ENCODE measurements at places on chromosomes 5 and 9. TPM values are rescaled to one million over a fixed set of nuclear protein-coding genes. Genes with fewer than 3 reads are reported as not detected.

GRCh38 chr5:120140501-120140900 lies 323.6 kb upstream of the PRR16 start:
- no peak overlapping the region for H3K4me3 ChIP-seq
- H3K4me1 ChIP-seq: no peaks in the 10 kb centered on the region
- no peak overlapping the region for H3K27ac ChIP-seq
- no peaks in the 10 kb centered on the region for H3K36me3 ChIP-seq
- no peaks in the 10 kb centered on the region for H3K27me3 ChIP-seq
- DNase-seq: no peak

DNA sequence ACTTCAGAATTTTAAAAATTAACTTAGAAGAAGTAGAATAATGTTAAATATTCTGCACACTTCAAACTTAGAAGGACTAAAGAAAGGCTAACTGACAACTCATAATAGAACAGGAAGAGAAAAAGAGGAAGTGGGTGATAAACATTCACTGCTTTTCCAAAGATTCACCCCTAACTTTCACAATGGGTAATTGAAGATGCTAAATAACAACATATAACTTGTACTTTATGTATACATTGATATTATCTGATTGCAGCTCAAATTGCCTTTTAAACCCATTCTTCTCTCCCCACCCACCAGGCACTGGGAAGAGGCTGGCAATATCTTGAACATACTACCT lies 376.6 kb downstream of the EFNA5 start:
- H3K36me3 ChIP-seq: no peaks in the 10 kb centered on the region
- H3K27ac ChIP-seq: no peak overlapping the region
- no peak overlapping the region for H3K4me3 ChIP-seq
- DNase-seq: no peak

DNA sequence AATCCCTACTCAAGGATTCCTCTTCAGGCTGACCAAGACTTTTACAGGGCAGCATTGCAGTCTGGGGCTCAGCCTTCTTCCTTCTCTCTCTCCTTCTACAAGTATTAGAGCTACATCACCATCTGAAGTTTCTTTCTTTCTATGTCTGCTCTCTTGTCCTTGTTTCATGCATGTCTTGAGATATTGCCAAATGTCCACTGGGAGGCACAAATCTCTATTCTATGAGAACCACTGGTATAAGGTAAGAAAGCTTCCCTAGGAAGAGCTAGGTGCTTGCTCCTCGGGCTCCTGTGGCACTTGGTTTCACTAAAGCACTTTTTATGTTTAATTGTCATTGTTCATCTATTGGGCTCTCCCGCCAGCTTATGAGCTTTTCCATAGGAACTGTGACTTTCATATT lies 289.2 kb upstream of the PCSK5 start:
- H3K4me3 ChIP-seq: no peak overlapping the region
- no peaks in the 10 kb centered on the region for H3K4me1 ChIP-seq
- H3K27me3 ChIP-seq: peaks cover 4% of the 10 kb centered on the region
- no peak overlapping the region for H3K27ac ChIP-seq
- no peak for DNase-seq
- H3K36me3 ChIP-seq: no peaks in the 10 kb centered on the region

The TRPM3 gene
- not detected for total RNA-seq

- peaks cover 1% of the 10 kb centered on the region for H3K27me3 ChIP-seq
- H3K4me3 ChIP-seq: no peak overlapping the region
- DNase-seq: no peak
- no peak overlapping the region for H3K27ac ChIP-seq
Observed at GRCh38 chr5:62112689-62113228, 193.2 kb upstream of the KIF2A start.

- H3K4me3 ChIP-seq: no peak overlapping the region
- peaks cover 6% of the 10 kb centered on the region for H3K36me3 ChIP-seq
- H3K27ac ChIP-seq: no peak overlapping the region
- no peak for DNase-seq
Observed at GRCh38 chr9:123034881-123035510, 1.5 kb downstream of the GPR21 start.

The FRRS1L gene
- not detected for total RNA-seq

DNA sequence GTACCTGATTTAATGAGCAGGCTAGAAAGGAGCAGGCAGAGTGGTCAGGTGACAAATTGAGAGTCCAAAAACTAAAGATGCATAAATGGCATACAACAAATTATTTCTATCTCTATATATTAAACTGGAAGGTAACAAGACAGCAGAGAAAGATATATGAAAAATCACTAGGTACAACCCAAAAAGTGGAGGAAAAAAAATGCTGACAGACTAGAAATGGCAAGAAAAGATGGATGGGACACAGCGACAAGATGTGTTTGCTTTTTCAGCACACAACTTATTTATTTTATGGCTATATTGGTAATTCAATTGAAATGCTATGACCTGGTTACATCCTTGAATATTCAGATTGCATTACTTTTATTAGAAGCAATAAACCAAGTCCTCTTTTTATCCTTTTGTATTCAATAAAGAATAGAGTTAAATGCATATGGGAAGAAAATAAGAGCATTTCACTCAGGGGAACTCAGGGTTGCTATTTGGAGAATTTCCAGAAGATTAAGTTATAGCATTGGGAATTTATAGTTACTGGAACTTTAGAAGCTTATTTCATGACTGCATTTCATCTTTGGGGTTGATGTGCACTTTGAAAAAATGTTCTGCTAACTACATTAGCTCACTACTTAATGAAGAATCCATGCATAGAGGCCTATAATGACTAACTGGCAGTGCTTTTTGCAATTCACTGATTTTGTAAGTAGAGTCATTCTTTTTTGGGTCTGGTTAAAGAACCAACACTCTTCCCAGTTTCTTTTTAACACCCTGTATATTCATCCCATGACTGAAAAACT lies 566.6 kb upstream of the TUSC1 start:
- no peak overlapping the region for H3K27ac ChIP-seq
- H3K4me3 ChIP-seq: no peak overlapping the region
- H3K27me3 ChIP-seq: no peaks in the 10 kb centered on the region
- no peaks in the 10 kb centered on the region for H3K4me1 ChIP-seq
- no peak for DNase-seq
- H3K36me3 ChIP-seq: no peaks in the 10 kb centered on the region

The CYLC2 gene
- total RNA-seq: not detected

DNA sequence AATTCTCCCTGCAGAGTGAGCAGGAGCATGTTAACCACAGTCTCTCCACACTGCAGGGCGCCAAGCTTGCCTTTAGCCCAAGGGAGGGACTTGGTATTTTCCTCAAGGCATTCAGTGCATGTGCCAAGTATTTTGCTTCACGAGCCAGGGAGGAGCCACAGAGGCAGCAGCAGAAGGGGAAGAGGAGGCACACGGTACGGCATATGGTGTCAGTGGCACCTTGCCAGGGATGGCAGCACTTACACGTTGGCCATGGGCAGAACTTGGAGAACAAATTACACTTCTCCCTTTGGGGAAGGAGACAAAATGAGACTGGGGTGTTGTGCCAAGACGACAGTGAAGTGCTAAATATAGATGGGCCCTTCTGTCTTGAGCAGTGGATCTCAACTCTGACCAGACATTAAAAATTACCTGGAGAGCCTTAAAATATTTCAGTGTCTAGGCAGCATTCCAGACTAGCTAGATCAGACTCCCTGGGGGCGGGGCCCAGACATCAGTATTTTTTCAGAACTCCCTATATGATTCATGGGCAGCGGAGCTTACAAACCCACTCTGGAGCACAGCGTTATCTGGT lies 155.8 kb downstream of the DRD1 start:
- H3K4me3 ChIP-seq: no peak overlapping the region
- H3K27ac ChIP-seq: no peak overlapping the region
- DNase-seq: no peak
- no peaks in the 10 kb centered on the region for H3K36me3 ChIP-seq
- H3K27me3 ChIP-seq: peaks cover 12% of the 10 kb centered on the region

The KDM4C gene
- 31.1 TPM for total RNA-seq

The LAMC3 gene
- total RNA-seq: 0.43 TPM

- peaks cover 6% of the 10 kb centered on the region for H3K27me3 ChIP-seq
- H3K27ac ChIP-seq: no peak overlapping the region
- H3K4me3 ChIP-seq: no peak overlapping the region
- no peak for DNase-seq
- no peaks in the 10 kb centered on the region for H3K36me3 ChIP-seq
- peaks cover 22% of the 10 kb centered on the region for H3K4me1 ChIP-seq
Observed at GRCh38 chr5:95711501-95712346, 19.4 kb upstream of the RHOBTB3 start.

The BTNL9 gene
- total RNA-seq: not detected

DNA sequence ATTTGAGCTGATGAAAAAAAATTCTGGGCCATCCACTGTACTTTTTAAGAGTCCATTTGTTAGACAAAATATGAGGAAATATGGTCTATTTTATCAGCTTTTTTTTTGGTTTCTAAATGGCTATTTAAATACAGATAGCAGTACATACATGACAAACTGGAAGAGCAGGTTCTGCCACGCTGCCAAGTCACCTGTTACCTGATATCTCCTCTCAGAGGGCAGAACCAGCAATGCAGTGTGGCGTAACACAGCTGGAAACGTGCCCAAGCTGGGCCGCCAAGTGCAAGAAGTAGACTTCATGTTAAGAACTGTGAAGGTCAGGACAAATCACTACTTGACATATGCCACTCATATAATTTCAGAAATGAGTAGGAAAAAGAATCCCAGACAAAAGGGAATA lies 8.1 kb downstream of the MCIDAS start:
- DNase-seq: no peak
- H3K4me3 ChIP-seq: no peak overlapping the region
- H3K4me1 ChIP-seq: peaks cover 24% of the 10 kb centered on the region

- H3K27me3 ChIP-seq: no peaks in the 10 kb centered on the region
- peak; percentile 73 for DNase-seq
- peaks cover 49% of the 10 kb centered on the region for H3K4me1 ChIP-seq
- H3K27ac ChIP-seq: peak overlapping the region; percentile 96
- H3K4me3 ChIP-seq: peak overlapping the region; percentile 45
- H3K36me3 ChIP-seq: peaks cover 31% of the 10 kb centered on the region
Observed at GRCh38 chr9:131642496-131643083, 97.3 kb downstream of the PRRT1B start.

GRCh38 chr5:179393078-179393477 lies 47.8 kb upstream of the ADAMTS2 start:
- H3K27me3 ChIP-seq: peaks cover 8% of the 10 kb centered on the region
- no peak for DNase-seq
- H3K27ac ChIP-seq: no peak overlapping the region

The AMBP gene
- total RNA-seq: not detected

DNA sequence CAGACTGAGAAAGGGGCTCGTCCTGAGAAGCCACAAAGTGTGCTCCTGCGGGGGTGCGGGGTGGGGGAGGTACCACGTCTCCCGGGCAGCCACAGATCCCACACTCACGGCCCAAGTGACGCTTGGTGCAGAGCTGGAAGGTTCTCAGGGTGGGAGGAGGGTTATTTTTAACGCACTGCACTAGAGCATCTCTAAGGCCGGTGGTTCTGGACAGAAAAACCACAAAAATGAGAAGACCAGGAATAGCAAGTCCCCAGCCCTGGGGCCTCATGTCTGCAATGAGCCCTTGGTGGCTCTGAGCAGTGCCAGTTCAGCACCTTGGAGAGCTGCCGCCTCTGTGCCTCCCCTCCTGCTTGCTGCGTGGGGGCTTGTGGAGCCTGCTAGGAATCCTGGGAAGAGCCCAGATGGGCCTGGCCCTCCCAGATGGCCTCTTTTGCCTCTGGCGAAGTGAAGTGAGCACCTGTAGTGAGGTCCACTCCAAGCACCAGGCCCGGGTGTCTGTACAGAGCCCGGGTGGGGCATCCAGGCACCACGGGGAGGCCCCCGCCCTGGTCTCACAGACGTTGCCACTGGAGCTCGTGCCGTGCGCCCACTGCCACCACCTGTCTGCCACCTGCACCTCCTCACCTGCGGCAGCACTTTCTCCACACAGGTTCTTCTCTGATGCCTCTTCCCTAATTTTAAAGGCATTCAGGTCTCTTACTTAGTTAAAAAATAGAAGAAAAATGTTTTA lies 48.9 kb upstream of the CACNA1B start:
- H3K36me3 ChIP-seq: peaks cover 28% of the 10 kb centered on the region
- H3K4me1 ChIP-seq: no peaks in the 10 kb centered on the region
- DNase-seq: peak; percentile 37
- H3K27ac ChIP-seq: no peak overlapping the region
- no peaks in the 10 kb centered on the region for H3K27me3 ChIP-seq

GRCh38 chr9:121688146-121688680 lies 36.8 kb downstream of the DAB2IP start:
- no peak overlapping the region for H3K4me3 ChIP-seq
- H3K36me3 ChIP-seq: no peaks in the 10 kb centered on the region
- no peak overlapping the region for H3K27ac ChIP-seq
- DNase-seq: no peak

GRCh38 chr5:54403885-54404416 lies 51.5 kb upstream of the HSPB3 start:
- no peaks in the 10 kb centered on the region for H3K4me1 ChIP-seq
- H3K27me3 ChIP-seq: peaks cover 5% of the 10 kb centered on the region
- H3K4me3 ChIP-seq: no peak overlapping the region
- DNase-seq: no peak

GRCh38 chr9:81028504-81028903 lies 660.8 kb downstream of the TLE1 start:
- H3K27me3 ChIP-seq: no peaks in the 10 kb centered on the region
- H3K27ac ChIP-seq: no peak overlapping the region
- no peaks in the 10 kb centered on the region for H3K36me3 ChIP-seq
- no peak overlapping the region for H3K4me3 ChIP-seq
- H3K4me1 ChIP-seq: no peaks in the 10 kb centered on the region

- no peak overlapping the region for H3K4me3 ChIP-seq
- H3K27ac ChIP-seq: no peak overlapping the region
- H3K4me1 ChIP-seq: peaks cover 3% of the 10 kb centered on the region
- peaks cover 1% of the 10 kb centered on the region for H3K27me3 ChIP-seq
- H3K36me3 ChIP-seq: no peaks in the 10 kb centered on the region
Observed at GRCh38 chr5:91235271-91235694, 147.8 kb downstream of the ARRDC3 start.

DNA sequence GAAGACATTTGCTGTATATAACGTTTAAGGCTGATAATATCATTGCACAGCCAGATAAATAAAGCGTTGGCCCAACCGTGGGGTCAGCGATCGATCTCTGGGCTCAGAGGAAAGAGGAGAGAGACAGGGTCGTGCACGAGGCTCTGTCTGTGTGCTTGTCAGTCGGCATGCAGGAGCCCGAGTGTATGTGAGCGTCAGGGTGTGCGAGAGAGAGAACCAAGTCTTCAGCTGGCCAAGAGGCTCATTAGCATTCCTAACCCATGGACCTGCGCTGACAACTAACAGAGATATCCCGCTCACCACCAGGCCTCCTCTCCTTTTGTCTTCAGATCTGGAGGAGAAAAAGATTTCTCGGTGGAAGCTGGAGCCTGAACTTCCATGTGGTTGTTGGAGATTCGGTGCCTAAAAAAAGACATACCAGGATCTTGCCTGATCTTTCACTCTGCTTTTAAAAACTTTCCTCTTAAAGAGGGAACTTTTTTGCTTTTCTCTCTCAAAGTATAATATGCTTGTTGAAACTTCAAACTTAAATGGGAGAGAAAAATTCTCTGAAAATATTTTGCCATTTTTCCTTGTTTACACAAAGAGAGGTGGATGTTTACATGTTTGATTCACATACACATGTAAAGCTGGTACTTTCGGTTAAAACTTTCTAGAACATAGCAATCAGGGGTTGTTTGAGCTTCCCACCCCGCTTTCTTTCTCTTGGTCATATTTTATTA lies 16.5 kb downstream of the NR2F1 start:
- no peak overlapping the region for H3K27ac ChIP-seq
- no peak overlapping the region for H3K4me3 ChIP-seq
- H3K36me3 ChIP-seq: peaks cover 8% of the 10 kb centered on the region
- H3K4me1 ChIP-seq: peaks cover 11% of the 10 kb centered on the region
- H3K27me3 ChIP-seq: peaks cover 50% of the 10 kb centered on the region

GRCh38 chr5:42390115-42390514 lies 33.1 kb upstream of the GHR start:
- H3K27me3 ChIP-seq: no peaks in the 10 kb centered on the region
- no peak overlapping the region for H3K27ac ChIP-seq
- no peak overlapping the region for H3K4me3 ChIP-seq

The KLF4 gene
- 1.7 TPM for total RNA-seq

The DIRAS2 gene
- total RNA-seq: not detected
